ENCODE measurements at places on chromosomes 2 and 18. TPM values are rescaled to one million over a fixed set of nuclear protein-coding genes. Genes with fewer than 3 reads are reported as not detected.

GRCh38 chr2:136005462-136006196 lies 20.2 kb upstream of the DARS1 start:
- H3K27me3 ChIP-seq: no peaks in the 10 kb centered on the region
- H3K27ac ChIP-seq: no peak overlapping the region
- peaks cover 6% of the 10 kb centered on the region for H3K4me1 ChIP-seq
- no peak for DNase-seq
- H3K36me3 ChIP-seq: no peaks in the 10 kb centered on the region
- H3K4me3 ChIP-seq: no peak overlapping the region

DNA sequence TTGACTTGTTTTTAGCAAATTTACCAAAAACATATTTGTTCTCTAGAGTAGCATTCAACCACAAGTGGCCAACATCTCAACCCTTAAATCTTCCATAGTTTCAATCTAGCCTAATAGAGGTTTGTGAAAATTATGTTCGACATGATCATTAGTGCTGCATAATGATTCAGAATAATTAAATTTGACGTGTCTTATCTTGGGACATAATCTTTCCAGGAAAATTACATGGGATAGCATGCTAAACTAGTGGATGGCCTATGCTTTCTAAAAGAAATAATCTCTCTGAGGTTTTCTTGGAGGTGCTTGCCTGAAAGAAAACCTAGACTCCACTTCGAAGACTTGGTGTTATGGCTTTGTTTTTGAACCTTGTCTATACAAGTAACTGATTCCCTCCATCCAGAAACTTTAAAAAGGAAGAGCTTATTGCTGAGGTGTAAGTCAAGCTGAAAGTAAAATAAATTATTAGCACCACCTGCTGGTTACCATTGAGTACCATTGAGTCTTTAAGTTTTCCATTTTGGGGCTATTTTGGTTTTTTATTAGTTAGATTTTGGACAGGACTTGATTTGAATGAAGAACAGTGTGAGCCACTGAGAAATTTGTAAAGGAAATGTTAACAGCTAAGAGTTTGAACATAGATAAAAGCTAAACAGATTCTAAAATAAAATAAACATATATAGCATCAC lies 32.7 kb downstream of the COX7A2L start:
- peaks cover 34% of the 10 kb centered on the region for H3K36me3 ChIP-seq
- H3K27ac ChIP-seq: no peak overlapping the region
- H3K4me3 ChIP-seq: no peak overlapping the region
- peak; percentile 35 for DNase-seq
- no peaks in the 10 kb centered on the region for H3K4me1 ChIP-seq
- no peaks in the 10 kb centered on the region for H3K27me3 ChIP-seq

GRCh38 chr18:31217038-31217849 lies 54.6 kb upstream of the DSC1 start:
- H3K4me1 ChIP-seq: no peaks in the 10 kb centered on the region
- H3K4me3 ChIP-seq: no peak overlapping the region
- H3K27ac ChIP-seq: no peak overlapping the region
- H3K27me3 ChIP-seq: no peaks in the 10 kb centered on the region
- DNase-seq: no peak

GRCh38 chr18:9827211-9827792 lies 58.5 kb upstream of the TXNDC2 start:
- H3K27me3 ChIP-seq: no peaks in the 10 kb centered on the region
- no peaks in the 10 kb centered on the region for H3K4me1 ChIP-seq
- DNase-seq: no peak
- no peaks in the 10 kb centered on the region for H3K36me3 ChIP-seq
- no peak overlapping the region for H3K4me3 ChIP-seq

Gene PPP4R1
- total RNA-seq: 79.4 TPM

Gene DNAJB2
- total RNA-seq: 25.5 TPM

DNA sequence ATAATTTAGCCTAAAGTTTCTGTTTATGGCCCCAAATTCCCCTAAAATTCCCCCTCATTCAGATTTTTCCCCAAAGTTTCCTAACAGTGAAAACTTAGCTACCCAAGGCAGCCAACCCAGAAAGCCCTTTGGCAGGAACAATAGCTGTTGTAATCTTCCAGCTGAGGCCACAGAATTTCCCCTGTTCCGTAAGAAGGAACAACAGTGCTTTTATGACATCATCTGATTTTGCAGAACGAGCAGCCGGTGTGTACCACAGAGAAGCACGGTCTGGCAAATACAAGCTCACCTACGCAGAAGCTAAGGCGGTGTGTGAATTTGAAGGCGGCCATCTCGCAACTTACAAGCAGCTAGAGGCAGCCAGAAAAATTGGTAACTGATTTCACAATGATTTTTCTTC lies 6.3 kb downstream of the TNFAIP6 start:
- H3K36me3 ChIP-seq: no peaks in the 10 kb centered on the region
- H3K27me3 ChIP-seq: no peaks in the 10 kb centered on the region

Gene LINC00305
- total RNA-seq: not detected

GRCh38 chr2:223046470-223047040 lies 5.4 kb upstream of the KCNE4 start:
- H3K4me1 ChIP-seq: peaks cover 5% of the 10 kb centered on the region
- H3K4me3 ChIP-seq: no peak overlapping the region
- H3K36me3 ChIP-seq: no peaks in the 10 kb centered on the region
- H3K27ac ChIP-seq: no peak overlapping the region
- no peaks in the 10 kb centered on the region for H3K27me3 ChIP-seq

DNA sequence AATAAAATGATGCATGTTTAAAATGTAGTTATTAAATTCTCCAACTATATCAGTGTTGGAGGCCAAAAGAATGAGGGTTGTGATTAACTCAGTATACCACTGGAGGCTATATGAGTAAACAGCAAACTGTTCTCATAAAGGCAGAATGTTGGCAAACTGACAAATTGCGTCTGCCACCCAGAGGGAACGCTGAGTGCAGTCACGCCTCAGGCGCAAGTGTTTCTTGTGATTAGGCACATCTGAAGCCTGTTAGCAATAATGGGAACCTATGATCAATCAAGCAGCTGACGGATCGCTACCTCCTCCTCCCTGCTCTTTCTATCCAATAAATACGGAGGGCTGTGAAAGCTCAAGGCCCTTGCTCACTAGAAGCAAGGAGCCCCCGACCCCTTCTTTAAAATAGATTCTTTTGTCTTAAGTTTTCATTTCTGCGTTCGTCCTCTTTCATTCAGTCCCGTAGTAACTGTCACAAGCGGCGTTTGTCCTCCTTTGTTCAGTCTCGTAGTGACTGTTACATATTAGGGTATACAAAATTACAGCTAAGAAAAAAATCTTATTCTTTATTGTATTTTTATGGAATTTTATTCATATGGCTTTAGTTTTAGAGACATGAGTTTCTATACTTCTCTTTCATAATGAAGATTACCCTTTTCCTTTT lies 16.3 kb upstream of the RMND5A start:
- DNase-seq: no peak
- no peaks in the 10 kb centered on the region for H3K36me3 ChIP-seq
- no peaks in the 10 kb centered on the region for H3K4me1 ChIP-seq
- H3K27ac ChIP-seq: no peak overlapping the region
- no peak overlapping the region for H3K4me3 ChIP-seq

DNA sequence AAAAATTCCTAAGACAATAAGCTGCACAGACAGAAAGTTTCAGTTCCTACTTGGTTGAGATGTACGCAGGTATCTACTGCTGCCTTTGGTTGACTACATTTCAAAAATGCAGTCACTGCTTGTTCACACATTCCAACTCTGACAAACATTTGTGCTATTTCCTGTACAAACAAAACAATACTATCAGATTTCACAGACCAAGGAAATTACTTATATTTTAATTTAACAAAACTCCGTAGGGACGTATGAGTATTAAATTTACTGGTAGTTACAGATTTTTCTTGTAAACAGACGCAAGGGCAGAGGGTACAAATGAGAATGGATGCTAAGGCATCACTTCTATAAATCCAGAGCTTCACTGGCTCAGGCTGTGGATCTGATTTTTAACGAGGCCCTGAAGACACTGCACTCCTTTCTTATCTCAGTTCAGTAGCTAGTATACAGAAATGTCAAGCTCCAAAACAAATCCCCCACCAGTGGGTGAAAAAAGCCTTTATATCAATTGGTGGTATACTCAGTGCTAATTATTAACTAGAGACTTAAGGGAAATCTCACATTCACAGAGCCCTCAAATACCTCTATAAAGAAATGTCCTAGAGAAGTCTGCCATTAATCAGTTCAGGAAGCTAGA lies 31.7 kb upstream of the TTC32 start:
- H3K4me3 ChIP-seq: no peak overlapping the region
- H3K4me1 ChIP-seq: no peaks in the 10 kb centered on the region
- no peak overlapping the region for H3K27ac ChIP-seq
- peaks cover 49% of the 10 kb centered on the region for H3K36me3 ChIP-seq

DNA sequence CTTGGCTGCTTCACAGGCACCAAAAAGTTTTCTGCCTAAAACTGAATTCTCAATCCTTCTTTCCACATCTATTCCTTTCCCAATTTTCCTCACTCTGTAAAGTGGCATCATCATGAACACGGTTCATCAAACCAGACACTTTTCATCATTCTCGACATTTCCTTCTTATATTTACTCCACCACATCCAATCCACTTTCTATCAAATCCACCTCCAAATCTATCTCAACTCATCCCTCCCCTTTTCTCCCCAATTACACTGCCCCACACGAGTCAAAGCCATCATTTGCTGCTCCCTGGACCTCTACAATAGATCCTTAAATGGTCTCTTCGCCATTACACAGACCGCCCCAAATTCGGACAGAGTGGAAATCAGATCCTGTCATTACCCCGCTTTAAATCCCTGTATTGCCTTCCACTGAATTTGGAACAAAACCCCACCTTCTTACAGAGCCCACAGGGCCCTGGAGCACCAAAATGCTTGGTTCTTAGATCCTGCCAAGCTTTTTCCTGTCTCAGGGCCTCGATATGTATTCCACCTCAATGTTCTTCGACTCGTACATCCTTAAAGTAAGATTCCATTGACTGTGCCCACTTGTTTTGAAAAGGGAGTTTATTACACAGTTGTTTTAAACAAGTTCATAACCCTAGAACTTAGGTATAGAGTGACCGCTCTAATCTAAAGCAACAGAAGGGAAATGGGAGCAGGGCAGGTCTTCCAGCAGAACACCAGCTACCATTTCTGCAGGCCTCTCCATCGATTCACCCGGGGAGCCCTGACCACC lies 856 bp downstream of the ACAA2 start:
- peak overlapping the region; percentile 94 for H3K4me3 ChIP-seq
- peaks cover 5% of the 10 kb centered on the region for H3K36me3 ChIP-seq

- H3K27ac ChIP-seq: no peak overlapping the region
- no peak for DNase-seq
- H3K4me3 ChIP-seq: no peak overlapping the region
- H3K4me1 ChIP-seq: no peaks in the 10 kb centered on the region
Measured at GRCh38 chr2:86285571-86285970, 51.9 kb downstream of the REEP1 start.

DNA sequence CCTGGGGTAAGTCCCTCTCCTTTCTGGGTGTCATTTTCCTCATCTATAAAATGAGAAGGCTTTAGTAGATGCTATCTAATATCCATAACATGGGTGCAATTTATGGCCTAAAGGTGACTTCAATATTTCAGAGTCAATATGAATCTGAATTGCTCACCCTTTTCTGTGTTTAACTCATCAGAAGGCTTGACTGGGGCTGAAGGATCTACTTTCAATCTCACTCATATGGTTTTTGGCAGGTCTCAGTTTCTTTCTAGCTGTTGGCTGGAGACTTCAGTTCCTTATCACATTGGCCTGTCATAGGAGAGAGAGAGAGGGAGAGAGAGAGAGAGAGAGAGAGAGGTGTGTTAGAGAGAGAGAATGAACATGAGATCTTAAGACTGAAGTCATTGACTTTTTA lies 343.7 kb upstream of the MEX3C start:
- H3K27ac ChIP-seq: no peak overlapping the region
- H3K27me3 ChIP-seq: no peaks in the 10 kb centered on the region
- H3K36me3 ChIP-seq: no peaks in the 10 kb centered on the region
- no peak overlapping the region for H3K4me3 ChIP-seq

Gene ZNF385B
- total RNA-seq: 1.5 TPM

- H3K36me3 ChIP-seq: no peaks in the 10 kb centered on the region
- no peaks in the 10 kb centered on the region for H3K27me3 ChIP-seq
- no peaks in the 10 kb centered on the region for H3K4me1 ChIP-seq
- no peak overlapping the region for H3K27ac ChIP-seq
Measured at GRCh38 chr2:231720292-231720986, 12.1 kb downstream of the PTMA start.
